ENCODE measurements at places on chromosomes 7 and 10.

- DNase-seq = no peak
Measured at GRCh38 chr7:101857358-101857811, 40.0 kb downstream of the CUX1 start.

DNA sequence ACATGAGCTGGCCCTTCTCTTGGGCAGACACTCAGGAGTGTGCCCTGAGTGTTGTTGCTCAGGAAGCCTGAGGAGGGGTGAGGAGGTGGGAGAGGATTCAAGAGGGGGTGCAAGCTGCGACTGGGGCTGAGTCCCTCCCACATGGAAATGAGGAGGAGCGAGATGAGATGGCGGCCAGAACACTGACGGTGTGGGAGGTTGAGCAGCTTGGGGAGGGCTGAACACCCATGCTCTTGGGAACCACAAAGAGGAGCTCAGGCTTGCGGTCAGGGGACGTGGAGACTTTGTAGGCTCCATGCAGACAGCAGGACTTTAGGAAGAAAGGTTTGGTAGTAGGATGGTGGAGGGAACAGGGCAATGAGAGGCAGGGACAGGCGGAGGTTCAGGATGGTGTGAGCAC is 163.2 kb upstream of the SHH start:
- no peak for DNase-seq

- no peak for DNase-seq
Measured at GRCh38 chr10:89651205-89651915, 6.3 kb upstream of the PANK1 start.

DNA sequence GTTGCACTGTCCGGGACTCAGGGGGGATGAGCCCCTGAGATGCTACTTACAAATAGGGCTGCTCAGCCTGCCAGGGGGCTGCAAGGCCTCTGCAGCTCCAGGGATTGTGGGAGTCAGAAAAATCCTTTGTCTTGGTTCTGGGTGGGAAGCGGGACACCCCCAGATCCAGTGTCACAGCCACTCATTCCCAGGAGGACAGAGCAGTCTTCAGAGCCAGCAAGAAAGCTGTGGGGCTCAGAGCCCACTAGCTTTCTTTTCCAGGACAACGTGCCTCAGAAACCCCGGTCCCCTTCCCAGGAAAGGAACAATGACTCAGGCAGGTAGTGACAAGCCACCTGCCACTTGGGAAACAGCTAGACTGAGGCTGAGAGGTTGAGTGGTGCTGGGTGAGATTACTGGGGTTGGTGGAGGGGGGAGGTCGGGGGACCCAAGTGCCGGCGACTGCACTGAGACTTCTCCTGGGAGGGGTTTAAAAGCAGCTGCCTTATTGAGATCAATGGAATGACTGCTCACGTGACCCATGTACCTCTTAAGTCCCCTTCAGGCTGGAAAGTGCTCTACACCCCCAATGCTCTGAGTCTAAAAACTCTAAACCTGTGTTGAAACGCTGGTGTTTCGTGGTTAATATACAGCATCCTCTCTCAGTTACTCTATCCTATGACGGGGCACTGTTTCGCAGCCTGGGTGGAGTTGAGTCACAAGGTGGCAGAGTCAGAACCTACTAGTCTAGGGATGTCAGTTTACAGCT is 123.6 kb downstream of the UBE2H start:
- no peak for DNase-seq

DNA sequence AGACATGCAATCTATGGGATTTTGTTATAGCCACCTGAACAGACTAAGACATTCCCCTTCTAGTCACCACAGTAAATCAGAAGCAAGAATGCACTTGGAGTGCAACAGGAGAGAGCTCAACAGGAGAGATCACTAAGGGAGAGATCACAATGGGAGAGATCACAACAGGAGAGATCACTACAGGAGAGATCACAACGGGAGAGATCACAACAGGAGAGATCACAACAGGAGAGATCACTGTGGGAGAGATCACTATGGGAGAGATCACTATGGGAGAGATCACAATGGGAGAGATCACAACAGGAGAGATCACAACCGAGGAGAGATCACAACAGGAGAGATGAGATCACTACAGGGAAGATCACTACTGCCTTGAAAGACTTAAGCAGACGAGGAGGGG is 238.5 kb upstream of the PITRM1 start:
- no peak for DNase-seq

- no peak for DNase-seq
Measured at GRCh38 chr10:69854511-69855345, 53.0 kb downstream of the COL13A1 start.

DNA sequence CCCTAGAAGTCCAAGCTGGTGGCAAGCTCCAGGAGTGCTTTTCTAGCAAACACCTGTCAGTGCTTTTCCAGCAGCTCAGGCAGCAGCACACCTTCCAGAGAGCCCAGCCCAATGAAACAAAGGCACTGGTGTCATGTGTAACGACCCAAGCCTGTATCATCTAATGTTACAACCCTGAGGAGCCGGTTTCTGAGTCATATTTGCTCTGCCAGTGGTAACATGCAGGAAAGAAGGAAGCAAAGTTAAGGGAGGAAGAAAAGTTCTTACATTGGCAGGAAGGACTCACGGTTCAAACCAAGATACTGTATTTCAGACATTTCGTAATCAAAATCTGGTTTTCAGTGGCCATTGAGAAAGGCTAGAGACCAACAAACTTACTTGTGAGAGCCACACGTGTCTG is at the start of gene ANKRD22:
Gene ANKRD22, minus strand, starts transcription at position 139 of the 400 bp plus-strand sequence. CDS start 237 bp downstream, outside the sequence.
- DNase-seq = no peak

Measured in stimulated activated CD4-positive, alpha-beta T cell treated with anti-CD3 and anti-CD28 coated beads, TNF-alpha, amount 100 ng/mL, for 1 hour (primary cell).